Iris pigment epithelial cell (primary cell): ENCODE measurements at places on chromosomes 11 and 22.

DNA sequence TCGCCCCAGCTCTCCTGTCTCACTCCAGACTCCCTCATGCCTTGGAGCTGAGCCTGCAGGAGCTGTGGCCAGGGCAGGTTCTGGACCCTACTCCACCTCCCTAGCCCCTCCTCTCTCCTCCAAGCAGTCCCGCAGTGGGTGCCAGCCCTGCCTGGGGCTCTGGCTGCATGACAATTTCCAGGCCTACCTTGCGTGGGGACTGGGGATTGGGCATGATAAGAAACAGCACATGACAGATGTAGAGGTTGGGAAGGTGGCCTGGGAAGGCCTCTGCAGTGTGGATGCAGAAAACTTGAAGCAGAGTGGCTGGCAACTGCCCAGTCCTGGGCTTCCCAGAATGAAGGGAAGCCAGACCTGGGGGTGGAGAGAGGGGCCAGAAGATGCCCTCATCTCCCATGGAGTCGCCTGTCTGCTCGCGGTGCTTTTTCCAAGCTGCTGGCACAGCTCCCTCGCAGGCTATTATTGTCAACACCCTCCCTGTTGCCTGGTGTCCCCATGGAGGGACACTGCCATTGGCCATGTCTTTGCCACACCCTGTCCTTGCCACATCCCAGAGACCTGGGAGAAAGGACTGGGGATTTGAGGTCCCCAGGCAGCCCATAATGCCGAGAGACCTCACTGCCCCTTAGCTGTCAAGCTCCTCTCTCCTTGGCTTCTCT is 48.9 kb upstream of the CDON start:
- DNase-seq: no peak

DNA sequence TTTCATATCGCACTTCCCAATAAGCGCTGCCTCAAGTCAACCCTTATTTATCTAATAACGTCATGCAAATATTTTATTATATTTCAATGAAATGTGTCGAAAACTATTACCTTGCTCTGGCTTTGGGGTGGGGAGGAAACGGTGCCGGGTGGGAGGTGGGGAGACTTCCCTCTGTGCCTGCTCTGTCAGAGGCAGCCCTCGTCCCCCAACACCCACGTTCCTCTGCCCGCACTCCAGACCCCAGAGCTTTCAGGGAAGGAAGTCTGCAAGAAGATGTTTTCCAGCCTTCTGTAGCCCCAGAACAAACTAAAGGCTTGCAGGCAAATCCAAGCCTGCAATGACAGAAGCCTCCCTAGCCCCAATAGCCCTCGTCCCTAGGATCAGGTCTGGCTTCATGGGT is 235.7 kb downstream of the BUD13 start:
- DNase-seq: no peak

DNA sequence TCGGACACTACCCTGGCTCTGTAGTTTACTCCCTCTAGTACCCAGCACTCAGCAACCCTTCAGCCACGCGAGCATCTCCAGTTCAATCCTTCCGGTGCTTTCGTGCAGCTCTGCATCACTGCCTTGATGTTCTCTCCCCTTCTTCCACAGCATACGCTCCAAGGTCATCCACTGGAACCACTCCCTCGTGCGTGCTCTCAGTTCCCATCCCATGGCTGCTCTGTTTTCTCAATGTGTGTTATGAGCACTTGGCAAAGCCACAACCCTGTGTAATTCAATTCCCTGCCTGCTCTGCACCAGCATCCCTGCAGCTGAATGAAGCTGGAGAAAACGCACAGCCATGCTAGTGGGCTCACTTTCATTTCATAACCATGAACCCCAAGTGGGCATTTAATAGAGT is 38.5 kb upstream of the NFRKB start:
- DNase-seq: no peak

DNA sequence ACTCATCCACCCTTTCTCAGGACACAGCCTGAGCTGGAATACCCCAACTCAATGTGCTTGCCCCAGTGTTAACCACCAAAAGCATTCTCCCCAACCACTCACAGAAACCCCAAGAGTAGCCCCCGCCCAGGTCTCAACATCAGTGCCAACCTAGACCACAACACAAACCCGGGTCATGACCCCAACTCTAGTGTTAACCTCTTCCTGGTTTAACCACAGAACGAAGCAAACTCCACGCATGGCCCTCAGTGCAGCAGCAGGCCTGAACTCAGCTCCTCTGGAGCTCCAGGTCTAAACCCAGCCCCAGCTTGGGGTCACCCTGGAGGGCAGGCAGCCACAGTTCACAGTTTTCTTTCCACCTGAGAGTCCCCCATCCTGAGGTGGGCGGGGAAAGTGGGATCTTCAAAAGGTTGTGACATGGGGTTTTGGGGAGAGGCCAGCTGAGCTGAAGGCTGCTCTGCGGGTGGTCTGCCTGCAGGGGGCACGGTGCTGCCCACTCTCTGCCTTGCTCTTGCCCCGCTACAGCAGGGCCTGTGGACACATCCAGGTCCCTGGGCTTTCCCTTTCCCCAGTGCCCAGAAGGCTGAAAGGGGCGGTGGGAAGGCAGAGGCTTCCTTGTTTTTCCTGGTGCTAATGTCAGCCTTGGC is 37.9 kb downstream of the NECTIN1 start:
- no peak for DNase-seq

DNA sequence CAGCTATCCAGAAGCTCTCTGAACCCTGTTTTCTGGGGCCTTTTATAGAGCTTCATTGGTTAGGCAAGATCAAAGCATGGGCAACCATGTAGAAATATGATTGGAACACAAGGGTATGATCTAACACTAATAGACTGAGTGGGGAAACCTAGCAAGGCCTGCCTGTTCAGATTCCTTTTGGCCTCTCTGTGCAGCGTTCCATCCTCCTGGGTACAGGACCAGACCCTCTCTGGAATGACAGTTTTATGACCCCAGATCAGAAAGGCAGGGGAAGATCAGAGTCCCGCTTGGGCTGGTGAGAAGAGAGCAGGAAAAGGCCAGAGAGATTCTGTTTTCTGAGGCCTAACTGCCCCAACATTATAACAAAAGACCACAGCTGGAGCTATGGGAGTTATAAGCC is 36.7 kb upstream of the VWA5A start:
- no peak for DNase-seq

DNA sequence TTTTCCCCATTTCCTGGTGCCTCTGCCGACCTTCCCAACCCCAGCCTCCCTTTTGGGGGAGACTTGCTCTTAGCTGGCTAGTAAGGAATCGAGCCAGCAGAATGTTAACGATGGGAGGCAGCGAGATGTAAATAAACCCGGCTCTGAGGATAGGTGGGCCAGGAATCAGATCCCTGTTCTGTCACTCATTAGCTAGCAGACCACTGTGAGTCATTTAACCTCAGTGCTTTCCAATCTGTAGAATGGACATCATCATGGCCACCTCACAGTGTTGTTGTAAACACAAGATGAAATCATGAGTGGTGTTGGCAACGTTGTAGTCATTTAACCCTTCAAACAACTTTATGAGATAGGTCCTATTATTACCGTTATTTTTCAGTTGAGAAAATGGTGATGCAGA is 208.6 kb downstream of the KIRREL3 start:
- no peak for DNase-seq

DNA sequence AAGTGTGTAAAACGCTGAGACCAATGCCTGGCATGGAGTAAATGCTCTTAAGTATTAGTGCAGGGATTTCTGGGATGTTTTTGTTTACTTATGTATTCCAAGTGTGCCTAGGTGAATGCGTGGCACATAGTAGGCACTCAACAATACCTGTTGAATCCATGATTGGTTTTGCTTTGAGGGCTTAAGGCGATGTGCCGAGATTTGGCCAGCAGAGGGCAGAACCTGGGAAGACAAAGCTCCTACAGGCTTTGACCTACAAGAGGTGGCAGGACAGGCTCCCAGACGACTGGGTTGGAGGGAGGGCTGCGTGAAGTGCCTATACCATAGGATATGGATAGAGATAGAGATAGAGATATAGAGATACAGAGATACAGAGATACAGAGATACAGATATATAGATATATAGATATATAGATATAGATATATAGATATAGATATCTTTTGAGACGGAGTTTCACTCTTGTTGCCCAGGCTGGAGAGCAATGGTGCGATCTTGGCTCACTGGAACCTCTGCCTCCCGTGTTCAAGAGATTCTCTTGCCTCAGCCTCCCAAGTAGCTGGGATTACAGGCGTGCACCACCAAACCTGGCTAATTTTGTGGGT is 13.9 kb downstream of the KCNE3 start:
- DNase-seq: peak; percentile 69

- no peak for DNase-seq
These were observed 14.8 kb downstream of the PIWIL3 start for GRCh38 chr22:24759765-24760164.

GRCh38 chr11:55942785-55943392 is 6.7 kb upstream of the OR5I1 start:
- peak; percentile 27 for DNase-seq

DNA sequence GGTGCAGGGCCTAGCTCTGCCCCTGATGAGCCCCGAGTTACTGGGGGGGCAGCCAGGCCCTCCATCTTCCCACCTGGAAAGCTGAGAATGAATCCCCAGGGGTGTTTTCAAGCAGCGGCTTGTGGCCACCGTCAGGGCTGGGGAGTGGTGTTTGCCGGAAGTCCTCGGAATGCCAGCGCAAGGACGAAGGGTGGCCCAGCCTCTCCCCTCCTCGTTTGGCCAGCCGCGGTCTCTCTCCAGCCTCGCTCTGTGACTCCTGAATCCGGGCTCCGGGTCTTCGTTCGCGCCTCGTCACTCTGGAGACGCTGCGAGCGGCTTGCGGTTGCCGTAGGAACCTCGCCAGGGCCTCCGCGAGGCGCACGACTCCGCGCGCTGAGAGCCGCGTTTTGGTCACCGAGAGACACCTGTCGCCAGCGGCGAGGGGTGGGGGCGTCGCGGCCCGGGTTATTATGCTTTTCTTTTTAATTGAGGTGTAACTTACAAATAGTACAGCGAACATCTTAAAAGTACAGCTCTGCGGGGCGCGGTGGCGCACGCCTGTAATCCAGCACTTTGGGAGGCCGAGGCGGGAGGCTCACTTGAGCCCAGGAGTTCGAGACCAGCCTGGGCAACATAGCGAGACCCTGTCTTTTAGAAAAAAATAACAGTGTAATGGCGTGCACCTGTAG is 6.3 kb upstream of the KDELR3 start:
- peak; percentile 88 for DNase-seq

DNA sequence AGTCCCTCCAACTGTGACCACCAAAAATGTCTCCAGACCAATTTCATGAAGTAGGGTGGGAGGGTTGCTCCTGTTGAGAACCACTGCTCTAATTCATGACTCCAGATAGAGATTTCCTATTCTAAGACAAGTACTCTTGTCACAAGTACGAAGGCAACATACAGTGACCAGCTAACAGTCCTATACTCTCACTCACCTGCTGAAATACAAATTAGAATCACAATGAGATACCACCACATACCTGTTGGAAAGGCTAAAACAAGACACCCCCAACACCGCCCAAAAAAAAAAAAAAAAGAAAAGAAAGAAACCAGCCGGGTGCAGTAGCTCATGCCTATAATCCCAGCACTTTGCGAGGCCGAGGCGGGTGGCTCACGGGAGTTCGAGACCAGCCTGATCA is 310.5 kb downstream of the SWAP70 start:
- DNase-seq: no peak

GRCh38 chr11:7638710-7639642 is 34.3 kb downstream of the CYB5R2 start:
- DNase-seq: no peak

DNA sequence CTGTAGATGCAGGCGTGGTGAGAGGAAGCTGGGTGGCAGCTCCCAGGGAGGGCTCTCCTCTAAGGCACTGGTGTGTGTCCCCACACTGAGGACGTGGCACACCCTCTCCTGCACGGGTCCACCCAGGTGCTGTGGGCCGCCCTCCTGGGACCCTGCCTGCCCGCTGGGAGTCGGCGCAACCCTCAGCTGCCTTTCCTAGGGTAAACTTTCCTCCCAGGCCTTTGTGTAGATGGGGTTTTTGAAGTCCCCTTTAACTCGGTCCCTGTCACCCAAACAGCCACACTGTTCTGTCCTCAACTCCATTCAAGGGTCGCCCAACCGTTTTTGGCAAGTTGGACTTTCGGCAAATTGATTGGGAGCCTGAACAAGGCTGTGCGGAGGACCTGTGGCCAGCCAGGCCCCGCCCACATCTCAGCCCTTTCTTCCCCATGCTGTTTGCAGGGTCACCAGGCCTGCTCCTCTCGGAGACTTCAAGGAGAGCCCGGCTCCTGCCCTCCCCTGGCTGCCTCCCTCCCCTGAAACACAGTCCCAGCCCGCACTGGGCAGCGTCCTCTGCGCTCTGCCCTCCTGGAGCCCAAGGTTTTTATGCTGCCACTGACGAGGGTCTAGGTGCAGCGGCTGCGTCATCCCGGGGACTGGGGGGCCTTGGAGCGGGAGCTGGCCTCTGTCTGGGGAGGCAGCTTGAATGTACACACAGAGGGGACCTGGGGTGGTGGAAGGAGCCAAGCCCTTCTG is 1126.2 kb downstream of the BRD1 start:
- DNase-seq: no peak

DNA sequence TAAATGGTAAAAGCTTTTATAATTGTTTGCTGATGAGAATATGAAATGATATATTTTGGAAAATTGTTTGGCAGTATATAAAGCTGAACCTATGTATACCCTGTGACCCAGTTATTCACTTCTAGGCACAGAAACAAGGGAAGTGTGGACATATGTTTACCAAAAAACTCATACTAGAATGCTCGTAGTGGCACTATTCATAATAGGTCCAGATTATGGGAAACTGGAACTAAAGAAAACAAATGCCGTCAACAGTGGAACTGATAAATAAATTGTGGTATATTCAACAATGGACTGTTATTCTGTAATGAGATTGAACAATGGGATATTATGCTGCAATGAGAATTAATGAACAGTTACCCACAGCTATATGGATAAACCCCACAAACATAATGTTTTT is 32.8 kb downstream of the CSTPP1 start:
- no peak for DNase-seq

DNA sequence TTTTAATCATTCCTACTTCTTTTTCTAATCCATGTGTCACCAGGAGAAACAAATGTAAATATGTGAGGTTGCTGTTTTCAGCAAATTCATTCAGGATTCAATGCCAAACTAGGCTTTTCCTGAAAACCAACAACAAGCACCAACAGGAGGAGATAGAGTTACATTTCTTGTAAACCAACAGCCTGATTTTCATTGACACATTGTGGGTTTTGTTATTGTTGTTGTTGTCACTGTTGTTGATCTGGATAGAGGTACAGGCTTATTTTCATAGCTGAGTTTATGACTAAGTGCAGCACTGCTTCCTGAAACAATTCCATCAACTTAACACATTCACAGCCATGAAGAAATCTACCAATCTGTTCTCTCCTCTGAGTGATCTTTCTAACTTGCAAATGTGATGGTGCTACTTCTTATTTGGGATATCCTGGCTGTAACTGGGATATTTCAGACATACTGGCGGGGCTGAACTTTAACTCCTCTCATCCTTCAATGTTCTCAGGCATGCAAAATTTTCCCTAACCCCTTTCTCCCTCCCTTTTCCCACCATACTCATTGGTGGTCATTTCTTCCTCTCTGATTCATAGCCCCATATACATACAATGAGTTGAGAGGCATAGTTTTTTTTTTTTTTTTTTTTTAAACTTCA is 65.5 kb downstream of the ME3 start:
- peak; percentile 42 for DNase-seq

DNA sequence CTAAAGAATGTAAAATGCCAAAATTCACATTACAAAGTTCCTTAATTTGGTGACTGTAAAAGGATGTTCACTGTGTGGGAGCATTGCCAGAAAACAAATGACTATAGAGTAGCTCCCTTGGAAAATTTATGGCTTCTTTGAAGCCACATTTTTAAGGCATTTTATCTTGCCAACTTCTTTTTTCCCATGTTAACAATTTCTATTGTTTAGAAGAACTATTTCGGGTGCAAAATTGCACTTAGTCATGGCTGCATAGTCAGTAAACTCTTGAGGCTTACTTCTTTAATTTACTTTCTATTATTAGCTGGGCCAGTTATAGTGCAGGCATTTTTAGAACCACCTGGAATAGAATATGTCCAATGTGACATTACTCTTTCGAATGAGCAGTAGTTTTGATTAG is 515.3 kb downstream of the JRKL start:
- DNase-seq: no peak
